Urinary bladder (tissue), 4 donors: ENCODE measurements at places on chromosomes 13 and 19. TPM values are rescaled to one million over a fixed set of nuclear protein-coding genes. Genes with fewer than 3 reads are reported as not detected.

DNA sequence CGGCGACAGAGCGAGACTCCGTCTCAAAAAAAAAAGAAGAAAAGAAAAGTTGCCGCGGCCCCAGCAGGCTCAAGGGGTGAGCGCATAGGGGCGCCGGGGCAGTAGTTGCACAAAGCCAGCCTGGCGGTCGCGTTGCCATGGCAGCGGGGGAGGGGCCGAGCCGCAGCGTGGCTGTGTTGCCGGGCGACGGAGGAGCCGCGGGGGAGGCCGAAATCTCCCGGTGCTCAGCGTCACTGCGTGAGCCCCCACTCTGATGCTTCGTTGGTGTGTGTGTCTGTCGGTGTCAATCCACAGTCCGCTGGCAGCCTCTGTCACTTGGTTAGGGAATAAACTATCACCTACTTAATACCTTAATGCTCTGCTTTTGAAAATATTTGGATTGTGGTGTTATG, 82.9 kb upstream of the C1QTNF9B start:
- DNase-seq, result no peak

Gene DCAF15
- polyA plus RNA-seq, result 26.0 TPM

Gene DCT
- 0.15 TPM for polyA plus RNA-seq

Gene SLC6A16
- 2.0 TPM for polyA plus RNA-seq

DNA sequence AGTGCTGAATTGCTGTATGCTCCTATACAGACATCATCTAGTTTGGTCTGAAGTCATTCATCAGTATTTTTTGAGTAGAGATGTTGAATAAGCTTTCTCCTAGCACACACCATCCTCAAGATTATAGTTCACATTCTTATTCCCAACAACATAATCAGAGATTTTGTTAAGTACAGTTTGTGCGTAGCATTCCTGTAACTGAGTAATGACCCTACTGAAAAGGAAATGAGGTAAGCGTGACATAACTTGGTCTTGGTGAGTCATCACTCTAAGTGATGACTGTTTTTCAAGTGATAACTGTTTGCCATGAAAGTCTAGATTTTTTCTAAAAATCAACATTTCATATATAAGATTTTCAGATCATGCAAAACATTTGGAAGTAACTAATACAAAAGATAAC, 18.5 kb upstream of the FAM216B start:
- DNase-seq, result no peak

GRCh38 chr19:48635966-48636858, 967 bp downstream of the DBP start:
- DNase-seq, result no peak

- DNase-seq, result no peak
Measured at GRCh38 chr19:48398375-48399235, 5.1 kb downstream of the GRIN2D start.
